Psoas muscle (tissue), 8 donors: ENCODE measurements at places on chromosomes 12 and 14. TPM values are rescaled to one million over a fixed set of nuclear protein-coding genes. Genes with fewer than 3 reads are reported as not detected.

GRCh38 chr12:89621521-89621920 is 87.1 kb downstream of the ATP2B1 start:
- no peaks in the 10 kb centered on the region for H3K4me1 ChIP-seq
- H3K27ac ChIP-seq, result no peak overlapping the region
- DNase-seq, result no peak
- peaks cover 3% of the 10 kb centered on the region for H3K36me3 ChIP-seq
- no peak overlapping the region for H3K4me3 ChIP-seq

- H3K27me3 ChIP-seq, result no peaks in the 10 kb centered on the region
- DNase-seq, result no peak
- no peaks in the 10 kb centered on the region for H3K36me3 ChIP-seq
These were observed 126.7 kb upstream of the HIF1A start for GRCh38 chr14:61568572-61569011.

DNA sequence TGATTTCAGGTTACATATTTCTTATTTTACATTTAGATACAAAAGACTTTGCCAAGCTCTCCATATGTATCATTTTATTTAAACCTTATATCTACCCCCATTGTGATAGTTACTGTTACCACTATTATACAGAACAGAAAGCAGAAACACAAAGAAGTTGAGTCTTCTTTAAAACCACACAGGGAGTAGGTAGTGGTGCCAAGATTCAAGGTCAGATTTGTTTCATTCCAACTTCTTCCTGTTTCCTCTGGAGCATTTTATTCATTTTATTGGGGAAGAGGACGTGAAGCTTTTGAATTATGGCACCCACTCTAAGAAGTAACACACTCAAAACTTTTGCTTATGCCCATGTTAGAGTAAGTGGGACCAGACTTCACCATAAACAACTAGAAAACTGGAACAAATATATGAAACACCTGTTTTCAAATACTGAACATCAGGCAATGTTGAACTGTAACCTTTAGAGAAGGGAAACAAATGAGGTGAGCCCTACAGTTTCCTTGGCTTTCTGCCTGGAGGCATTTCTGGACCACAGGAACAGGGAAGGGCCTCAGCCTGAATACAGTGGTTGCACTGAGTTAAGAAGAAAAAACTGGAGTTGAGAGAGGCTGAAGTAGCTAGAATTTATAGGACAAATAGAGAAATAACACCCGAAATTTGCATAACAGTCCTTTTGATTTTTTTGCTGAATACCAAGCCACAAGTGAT is 160.4 kb upstream of the SSTR1 start:
- no peak for DNase-seq
- H3K36me3 ChIP-seq, result no peaks in the 10 kb centered on the region
- H3K27ac ChIP-seq, result no peak overlapping the region
- no peaks in the 10 kb centered on the region for H3K4me1 ChIP-seq
- H3K4me3 ChIP-seq, result no peak overlapping the region

- no peak overlapping the region for H3K4me3 ChIP-seq
- no peak overlapping the region for H3K27ac ChIP-seq
- H3K4me1 ChIP-seq, result no peaks in the 10 kb centered on the region
- no peaks in the 10 kb centered on the region for H3K27me3 ChIP-seq
- no peaks in the 10 kb centered on the region for H3K36me3 ChIP-seq
These were observed 476.2 kb downstream of the DIO2 start for GRCh38 chr14:79735121-79735520.

GRCh38 chr14:60648249-60648933 is 886 bp downstream of the SIX1 start:
- peak; percentile 73 for DNase-seq
- H3K4me1 ChIP-seq, result peaks cover 13% of the 10 kb centered on the region
- H3K4me3 ChIP-seq, result peak overlapping the region; percentile 91
- H3K27me3 ChIP-seq, result no peaks in the 10 kb centered on the region

- H3K36me3 ChIP-seq, result no peaks in the 10 kb centered on the region
- H3K4me1 ChIP-seq, result no peaks in the 10 kb centered on the region
- no peak for DNase-seq
- no peak overlapping the region for H3K27ac ChIP-seq
- H3K4me3 ChIP-seq, result peak overlapping the region; percentile 69
These were observed 5.6 kb downstream of the CLEC14A start for GRCh38 chr14:38250331-38250730.

GRCh38 chr12:6192604-6193380 is 7.4 kb upstream of the CD9 start:
- H3K4me3 ChIP-seq, result no peak overlapping the region
- peaks cover 5% of the 10 kb centered on the region for H3K4me1 ChIP-seq
- H3K27ac ChIP-seq, result no peak overlapping the region
- no peak for DNase-seq
- no peaks in the 10 kb centered on the region for H3K27me3 ChIP-seq
- no peaks in the 10 kb centered on the region for H3K36me3 ChIP-seq

DNA sequence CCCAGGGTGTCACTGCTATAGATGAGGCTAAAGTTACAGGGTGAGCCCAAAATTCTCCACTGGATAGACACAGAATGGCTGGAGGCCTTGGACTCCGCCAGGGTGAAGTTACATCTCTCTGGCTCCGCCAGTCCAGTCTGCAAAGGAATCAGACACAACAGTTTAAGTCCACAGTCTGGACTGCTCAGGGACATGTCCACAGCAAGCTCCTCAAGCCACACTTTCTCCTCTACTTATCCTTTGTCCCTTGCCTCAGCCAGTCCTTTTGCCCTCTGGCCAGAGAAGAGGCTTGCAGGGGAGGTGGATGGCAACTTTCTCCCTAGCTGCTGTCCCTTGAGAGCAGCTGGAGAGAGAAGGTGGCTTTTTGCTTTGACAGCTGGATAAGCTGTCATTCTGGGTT is 28.0 kb downstream of the PTPRB start:
- H3K4me3 ChIP-seq, result peak overlapping the region; percentile 59
- H3K36me3 ChIP-seq, result no peaks in the 10 kb centered on the region
- no peaks in the 10 kb centered on the region for H3K4me1 ChIP-seq
- DNase-seq, result no peak
- no peaks in the 10 kb centered on the region for H3K27me3 ChIP-seq

DNA sequence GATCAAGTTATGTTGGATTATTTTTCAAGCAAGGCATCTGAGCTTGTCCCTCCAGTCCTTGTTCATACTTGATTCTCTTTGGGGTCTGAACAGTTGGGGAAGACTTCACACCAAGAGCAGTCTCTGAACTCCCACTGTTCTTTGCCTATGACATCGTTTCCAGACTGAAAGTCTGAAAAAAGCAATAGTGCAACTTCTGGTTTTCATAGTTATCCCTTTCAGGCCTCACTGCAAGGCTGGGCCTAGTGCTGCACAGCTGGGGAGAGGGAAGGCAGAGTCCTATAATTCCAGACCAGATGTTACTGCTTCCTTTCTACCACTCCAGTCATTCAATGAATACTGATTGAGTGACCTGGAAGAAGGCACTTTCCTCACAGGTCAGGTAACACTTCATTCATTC is 187.1 kb upstream of the CCND2 start:
- no peak overlapping the region for H3K4me3 ChIP-seq
- no peaks in the 10 kb centered on the region for H3K27me3 ChIP-seq
- H3K4me1 ChIP-seq, result no peaks in the 10 kb centered on the region
- DNase-seq, result no peak
- H3K36me3 ChIP-seq, result no peaks in the 10 kb centered on the region

- peaks cover 27% of the 10 kb centered on the region for H3K4me1 ChIP-seq
- no peak for DNase-seq
- H3K36me3 ChIP-seq, result peaks cover 59% of the 10 kb centered on the region
- no peaks in the 10 kb centered on the region for H3K27me3 ChIP-seq
- H3K4me3 ChIP-seq, result peak overlapping the region; percentile 95
- H3K27ac ChIP-seq, result peak overlapping the region; percentile 94
These were observed 2.1 kb downstream of the MYL6 start for GRCh38 chr12:56160193-56160763.

- no peaks in the 10 kb centered on the region for H3K36me3 ChIP-seq
- no peaks in the 10 kb centered on the region for H3K27me3 ChIP-seq
- no peaks in the 10 kb centered on the region for H3K4me1 ChIP-seq
- no peak overlapping the region for H3K27ac ChIP-seq
- DNase-seq, result no peak
These were observed 24.0 kb downstream of the ACSM4 start for GRCh38 chr12:7327918-7328317.

GRCh38 chr14:58730792-58731464 is 93.2 kb downstream of the DACT1 start:
- no peaks in the 10 kb centered on the region for H3K27me3 ChIP-seq
- no peak for DNase-seq
- H3K27ac ChIP-seq, result peak overlapping the region; percentile 54
- peaks cover 24% of the 10 kb centered on the region for H3K4me1 ChIP-seq

DNA sequence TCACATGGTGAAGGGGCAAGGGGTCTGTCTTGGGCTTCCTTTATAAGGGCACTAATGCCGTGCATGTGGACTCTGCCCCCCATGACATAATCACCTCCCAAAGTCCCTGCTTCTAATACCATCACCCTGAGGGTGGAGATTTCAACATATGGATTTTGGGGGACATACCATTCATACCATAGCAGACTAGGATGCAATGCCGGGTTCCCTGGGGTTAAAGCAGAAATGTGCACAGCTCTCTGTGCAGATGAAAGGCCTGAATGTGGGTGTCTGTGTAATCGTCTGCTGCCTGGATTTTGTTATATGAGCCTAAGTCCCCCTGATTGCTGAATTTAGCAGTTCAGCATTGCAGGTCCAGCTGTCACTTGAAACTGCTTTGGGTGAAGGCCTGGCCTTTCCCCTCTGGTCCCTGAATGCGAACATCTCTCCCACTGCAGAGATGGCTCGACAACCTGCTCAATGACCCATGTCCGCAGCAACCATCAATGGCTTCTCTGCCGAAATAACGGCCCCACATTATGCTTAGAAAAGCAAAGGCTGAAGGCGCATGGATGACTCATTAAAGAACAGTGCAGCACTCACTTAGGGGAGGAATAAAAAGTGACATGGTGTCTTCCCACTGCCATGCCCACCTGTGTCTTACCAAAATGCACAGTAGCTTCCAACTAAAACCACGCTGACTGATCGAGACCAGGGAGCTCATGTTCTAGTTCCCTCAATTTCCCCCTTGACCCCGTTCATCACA is 286.3 kb downstream of the DPF3 start:
- no peaks in the 10 kb centered on the region for H3K27me3 ChIP-seq
- H3K4me3 ChIP-seq, result no peak overlapping the region
- no peak for DNase-seq
- peaks cover 18% of the 10 kb centered on the region for H3K4me1 ChIP-seq
- H3K27ac ChIP-seq, result no peak overlapping the region

DNA sequence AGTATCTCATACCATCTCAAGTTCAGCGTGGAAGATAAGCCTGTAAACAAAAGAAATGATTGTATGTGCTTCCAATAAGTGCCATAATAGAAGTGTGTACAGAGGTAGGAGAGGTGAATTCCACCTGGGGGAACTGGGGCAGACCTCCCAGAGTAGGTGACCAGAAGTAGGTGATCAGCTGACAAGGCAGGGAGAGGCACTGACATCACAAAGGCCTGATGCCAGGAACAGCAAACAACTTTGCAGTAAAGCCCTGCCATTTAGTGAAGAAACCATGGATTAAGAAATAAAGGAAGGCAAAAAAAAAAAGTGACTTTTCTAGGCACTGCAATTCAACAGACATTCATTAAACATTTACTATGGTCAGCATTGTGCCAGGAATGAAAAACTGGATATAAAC is 31.1 kb downstream of the NR1H4 start:
- no peaks in the 10 kb centered on the region for H3K27me3 ChIP-seq
- H3K4me3 ChIP-seq, result no peak overlapping the region
- no peaks in the 10 kb centered on the region for H3K36me3 ChIP-seq
- H3K4me1 ChIP-seq, result no peaks in the 10 kb centered on the region
- H3K27ac ChIP-seq, result no peak overlapping the region

DNA sequence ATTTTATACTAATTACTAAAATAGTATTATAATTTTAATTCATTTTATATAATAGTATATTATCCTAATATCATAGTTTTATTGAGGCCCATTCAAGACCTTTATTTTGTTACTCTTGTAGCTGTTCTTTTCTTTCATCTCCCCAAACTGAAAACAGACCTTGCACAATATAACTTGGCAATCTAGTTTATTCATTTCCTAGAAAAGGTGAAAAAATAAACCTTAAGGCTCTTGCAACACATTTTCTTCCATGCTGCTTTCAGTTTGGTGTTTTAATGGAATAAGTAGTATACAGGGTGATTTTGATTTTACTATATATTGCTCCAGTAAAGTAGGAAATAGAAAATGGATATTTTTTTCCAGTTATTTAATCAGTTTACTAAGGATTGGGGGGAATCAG is 174.0 kb downstream of the SLC2A13 start:
- no peak for DNase-seq
- no peak overlapping the region for H3K4me3 ChIP-seq
- H3K36me3 ChIP-seq, result no peaks in the 10 kb centered on the region
- no peaks in the 10 kb centered on the region for H3K4me1 ChIP-seq

DNA sequence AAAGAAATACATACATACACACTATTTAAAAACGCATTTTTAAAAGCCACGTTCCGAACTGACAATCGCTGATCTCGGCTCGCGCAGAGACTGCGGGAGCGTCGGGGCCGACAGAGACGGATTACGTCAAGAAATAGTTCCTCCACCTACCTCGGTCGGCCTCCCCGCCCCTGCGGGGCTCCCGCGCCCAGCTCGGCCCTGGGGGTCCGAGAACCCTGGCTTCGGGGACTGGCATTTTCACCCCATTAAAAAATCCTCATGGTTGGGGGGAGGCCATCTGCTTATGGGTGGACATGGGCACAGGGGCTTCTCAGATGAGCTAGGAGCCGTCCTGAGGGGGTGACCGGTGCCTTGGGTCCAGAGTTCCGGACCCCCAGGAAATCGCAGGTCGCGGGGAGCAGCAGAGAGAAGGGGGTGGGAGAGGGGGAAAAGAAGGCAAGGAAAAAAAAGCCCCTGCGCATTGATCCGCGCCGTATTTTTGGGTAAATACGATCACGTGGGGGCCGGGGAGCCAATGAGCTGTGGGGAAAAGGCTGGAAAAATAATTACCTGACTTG is 324 bp upstream of the HOXC9 start:
- no peaks in the 10 kb centered on the region for H3K27me3 ChIP-seq
- peaks cover 19% of the 10 kb centered on the region for H3K4me1 ChIP-seq
- peak; percentile 85 for DNase-seq
- peak overlapping the region; percentile 95 for H3K27ac ChIP-seq

GRCh38 chr12:61111218-61111617 is 1149.0 kb upstream of the USP15 start:
- H3K4me3 ChIP-seq, result no peak overlapping the region
- H3K36me3 ChIP-seq, result no peaks in the 10 kb centered on the region
- H3K27me3 ChIP-seq, result no peaks in the 10 kb centered on the region
- DNase-seq, result no peak
- no peak overlapping the region for H3K27ac ChIP-seq
- no peaks in the 10 kb centered on the region for H3K4me1 ChIP-seq

Gene TROAP
- not detected for total RNA-seq

Gene SYCP3
- not detected for total RNA-seq

Gene MMP17
- total RNA-seq, result 1.0 TPM

Gene CCDC184
- 0.47 TPM for total RNA-seq

Gene OTX2
- not detected for total RNA-seq

Gene ADAMTS20
- not detected for total RNA-seq

Gene KCNH3
- total RNA-seq, result not detected

Gene EPYC
- total RNA-seq, result not detected

Gene INHBE
- total RNA-seq, result 6.8 TPM
